SHP77 treated with DMSO at 0.1 percent for 48 hours (cell line): ENCODE measurements at places on chromosomes 11 and 22.
A peak's percentile ranks its signal among the peaks of the same experiment; 100 is the strongest.

DNA sequence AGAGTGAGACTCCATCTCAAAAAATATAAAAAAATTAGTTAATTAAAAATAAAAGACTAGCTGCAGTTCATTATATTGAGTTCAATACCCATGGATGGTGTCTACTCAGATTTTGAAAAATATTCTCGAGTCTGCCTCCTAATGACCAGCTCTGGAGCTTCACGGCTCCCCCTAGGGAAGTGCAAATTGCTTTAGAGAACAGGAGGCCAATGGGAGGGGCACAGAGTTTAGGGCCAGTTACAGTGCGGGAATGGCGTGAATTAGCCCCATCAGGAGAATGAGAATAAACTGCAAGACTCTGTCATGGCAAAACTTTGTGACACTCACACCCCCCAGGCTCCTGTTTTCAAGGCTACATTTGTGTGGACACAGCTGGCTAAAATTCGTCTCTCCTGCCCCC, 4.6 kb downstream of the FGF4 start:
- DNase-seq: no peak

DNA sequence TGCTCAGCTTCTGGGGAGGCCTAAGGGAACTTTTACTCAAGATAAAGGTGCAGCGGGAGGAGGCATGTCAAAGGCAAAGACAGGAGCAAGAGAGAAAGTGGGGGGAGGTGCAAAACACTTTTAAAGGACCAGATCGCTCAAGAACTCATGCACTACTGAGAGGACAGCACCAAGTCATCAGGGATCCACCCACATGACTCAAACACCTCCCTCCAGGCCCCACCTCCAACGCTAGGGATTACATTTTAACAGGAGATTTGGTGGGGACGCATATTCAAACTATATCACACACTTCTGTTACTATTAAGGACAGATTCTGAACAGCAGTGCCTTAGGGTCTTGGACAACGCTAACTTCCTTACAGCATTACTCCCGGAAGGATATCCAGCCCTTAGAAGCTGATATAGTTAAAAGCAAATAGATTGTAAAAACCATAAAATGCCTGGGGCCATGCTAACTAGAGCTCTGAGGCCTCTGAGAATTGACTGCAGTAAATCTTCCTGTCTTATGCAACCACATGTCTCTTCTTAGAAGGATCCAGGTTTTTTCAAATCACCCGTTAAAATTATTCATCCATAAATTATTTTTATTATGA, 16.7 kb upstream of the ZC3H12C start:
- DNase-seq: no peak

DNA sequence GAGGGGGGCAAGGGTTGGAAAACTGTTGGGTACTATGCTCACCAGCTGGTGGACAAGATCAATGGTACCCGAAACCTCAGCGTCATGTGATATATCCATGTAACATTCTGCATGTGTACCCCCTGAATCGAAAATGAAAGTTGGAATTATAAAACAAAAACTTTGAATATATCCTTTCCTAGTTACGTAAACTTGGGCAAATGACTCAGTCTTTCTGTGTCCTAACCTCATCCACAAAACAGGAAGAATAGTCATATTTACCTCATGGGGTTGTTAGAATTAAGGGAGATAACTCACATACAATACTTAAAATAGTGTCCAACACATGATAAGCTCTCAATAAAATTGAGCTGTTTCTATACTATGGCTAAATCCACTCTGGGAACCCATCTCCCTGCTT, 620.1 kb upstream of the KIRREL3 start:
- DNase-seq: no peak

DNA sequence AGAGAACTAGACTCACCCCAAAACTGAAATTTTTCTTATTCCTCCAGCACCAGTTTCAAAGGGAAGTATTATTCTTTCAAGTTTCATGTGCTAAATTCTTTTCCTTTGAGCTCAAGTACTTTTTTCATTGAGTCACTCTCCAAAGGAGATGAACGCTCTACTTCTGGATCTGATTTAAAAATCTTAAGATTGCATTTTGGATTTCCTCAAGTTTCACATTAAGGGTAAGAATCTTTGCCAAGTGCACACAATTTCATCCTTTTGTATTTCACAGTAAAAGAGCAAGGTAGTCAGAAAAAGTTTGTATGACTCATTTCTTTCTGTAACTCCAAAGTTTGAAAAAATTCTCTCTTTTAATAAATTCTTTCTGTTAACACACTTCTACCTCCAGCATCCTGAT, 435.5 kb downstream of the RAB38 start:
- no peak for DNase-seq

DNA sequence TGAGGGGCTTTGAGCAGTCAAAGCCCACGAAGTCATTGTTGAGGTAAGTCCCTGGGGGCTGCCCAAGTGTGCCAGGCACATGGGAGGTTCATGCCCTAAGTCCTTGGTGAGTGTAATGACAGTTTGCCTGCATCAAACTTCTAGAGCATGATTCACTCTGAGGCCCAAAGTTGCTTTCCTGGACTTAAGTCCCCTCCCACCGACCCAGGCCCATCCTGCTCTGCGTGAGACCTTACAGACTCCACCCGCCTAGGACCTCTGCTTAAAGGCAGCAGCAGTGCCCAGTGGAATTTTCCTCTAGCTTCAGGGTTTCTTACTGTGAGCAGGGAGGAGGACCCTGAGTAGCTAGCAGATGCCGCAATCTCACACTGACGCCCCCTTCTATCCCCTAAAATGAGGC, 5.7 kb upstream of the PVALB start:
- no peak for DNase-seq

DNA sequence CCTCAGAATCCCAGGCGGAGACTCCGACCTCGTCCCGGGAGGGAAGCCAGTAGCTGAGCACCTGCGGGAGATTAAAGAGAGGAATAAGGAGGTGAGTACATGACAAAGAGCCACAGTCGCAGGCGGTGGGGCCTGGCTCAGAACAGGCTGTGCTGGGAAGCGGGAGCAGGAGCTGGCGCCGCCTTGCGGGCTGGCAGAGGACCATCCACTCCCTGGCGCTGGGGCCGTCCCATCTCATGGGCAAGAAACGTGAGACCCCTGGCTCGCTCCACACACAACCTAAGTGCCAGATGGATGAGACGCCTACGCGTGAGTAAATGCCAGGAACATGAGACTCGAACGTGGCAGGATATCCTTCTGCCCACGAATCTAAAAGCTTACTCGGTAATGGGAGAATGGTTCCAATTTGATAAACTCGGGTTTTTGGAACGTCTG, 6.3 kb downstream of the CEND1 start:
- peak; percentile 35 for DNase-seq

GRCh38 chr11:61021661-61022212, 50.3 kb downstream of the CD6 start:
- DNase-seq: no peak

DNA sequence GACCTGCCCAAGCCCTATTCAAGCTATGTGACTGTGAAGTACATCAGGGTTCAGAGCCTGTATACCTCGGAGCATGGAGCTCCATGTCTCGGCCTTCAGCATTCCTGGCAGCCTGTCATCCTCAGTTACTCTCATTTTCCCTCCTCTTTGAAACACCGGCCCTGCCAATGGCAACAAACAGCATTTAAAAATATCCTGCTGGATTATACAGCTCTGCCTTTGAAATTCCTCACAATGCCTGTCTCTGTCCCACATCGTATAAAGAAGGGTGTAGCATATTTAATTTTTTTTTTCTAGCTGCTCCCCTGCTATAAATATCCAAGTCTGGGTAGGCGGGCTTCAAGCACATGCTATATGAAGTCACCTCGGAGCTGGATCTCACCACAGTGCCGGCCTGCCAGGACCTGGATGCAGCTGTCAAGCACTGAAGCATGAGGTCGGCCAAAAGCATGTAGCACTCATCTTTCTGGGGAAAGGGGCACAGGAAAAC, 11.8 kb downstream of the ABTB2 start:
- DNase-seq: peak; percentile 31

- no peak for DNase-seq
Measured at GRCh38 chr11:59669611-59670009, 773 bp upstream of the PATL1 start.

DNA sequence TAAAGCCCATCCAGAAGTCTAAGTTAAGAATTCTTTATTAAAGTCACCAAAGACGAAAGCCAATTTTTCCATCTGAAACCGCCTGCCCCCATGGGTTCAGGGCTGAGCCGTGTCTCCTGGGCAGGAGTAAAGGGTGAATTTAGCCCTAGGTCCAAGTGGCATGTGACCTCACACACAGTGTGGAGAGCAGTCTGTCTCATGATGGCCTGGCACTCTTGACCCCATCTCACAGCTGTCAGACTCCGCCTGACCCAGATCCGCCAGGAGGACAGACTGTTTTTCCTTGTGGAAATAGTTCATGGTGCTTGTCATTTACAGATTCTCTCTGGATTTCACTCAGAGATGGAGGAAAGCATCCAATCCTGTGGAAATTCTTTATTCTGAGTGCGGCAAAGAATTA, 109.7 kb downstream of the GALNT18 start:
- DNase-seq: no peak

GRCh38 chr22:37823134-37823985, at the start of gene GALR3:
TSS of gene GALR3 (plus strand) at chr22:37823382. CDS start at chr22:37823407, 25 bp downstream.
- DNase-seq: peak; percentile 60

DNA sequence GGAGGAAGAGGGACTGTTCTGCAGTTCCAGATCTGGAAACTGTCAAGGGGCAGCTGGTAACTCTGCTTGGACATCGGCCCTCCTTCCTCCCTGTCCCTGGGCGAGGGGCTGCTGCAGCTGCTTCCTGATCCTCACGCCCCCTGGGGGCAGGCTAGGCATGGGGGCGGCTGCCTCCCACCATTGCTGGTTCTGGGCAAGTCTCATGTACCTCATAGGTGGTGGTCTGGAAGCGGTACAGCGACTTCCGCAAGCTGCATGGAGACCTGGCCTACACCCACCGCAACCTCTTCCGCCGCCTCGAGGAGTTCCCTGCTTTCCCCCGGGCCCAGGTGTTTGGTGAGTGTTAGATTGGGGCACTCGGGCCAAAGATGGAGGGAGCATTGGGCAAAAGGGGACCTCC, 5.0 kb downstream of the SNX15 start:
- DNase-seq: no peak

DNA sequence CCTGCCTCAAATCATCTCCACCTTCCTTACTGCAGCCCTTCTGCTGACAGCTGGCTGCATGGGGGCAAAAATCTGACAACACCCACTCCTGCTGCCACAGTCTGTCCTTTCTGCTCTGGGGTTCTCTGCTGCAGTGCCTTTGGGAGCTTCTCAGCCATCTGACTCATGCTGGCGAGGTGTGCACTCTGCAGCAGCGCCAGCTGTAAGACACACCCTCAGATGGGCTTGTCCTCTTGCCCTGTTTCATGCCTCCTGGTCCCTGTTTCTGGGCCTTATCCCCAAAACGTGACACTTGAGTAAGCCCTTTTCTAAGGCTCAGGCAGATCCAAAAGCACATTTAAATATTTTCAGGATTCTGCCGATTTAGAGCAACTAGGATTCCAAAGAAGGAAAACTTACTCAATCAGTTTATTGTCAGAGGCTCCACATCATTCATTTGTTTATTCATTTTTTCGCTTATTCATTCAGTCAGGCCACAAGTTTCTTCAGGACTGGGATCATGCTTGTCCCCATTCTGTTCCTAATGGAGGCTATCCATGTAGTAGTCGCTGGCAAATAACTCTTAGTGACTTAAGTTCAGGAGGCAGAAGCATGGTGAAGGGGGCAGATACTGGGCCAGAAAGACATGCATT, 60.2 kb downstream of the SMIM38 start:
- no peak for DNase-seq

- DNase-seq: no peak
Measured at GRCh38 chr22:50503475-50504145, 3.9 kb downstream of the LMF2 start.

DNA sequence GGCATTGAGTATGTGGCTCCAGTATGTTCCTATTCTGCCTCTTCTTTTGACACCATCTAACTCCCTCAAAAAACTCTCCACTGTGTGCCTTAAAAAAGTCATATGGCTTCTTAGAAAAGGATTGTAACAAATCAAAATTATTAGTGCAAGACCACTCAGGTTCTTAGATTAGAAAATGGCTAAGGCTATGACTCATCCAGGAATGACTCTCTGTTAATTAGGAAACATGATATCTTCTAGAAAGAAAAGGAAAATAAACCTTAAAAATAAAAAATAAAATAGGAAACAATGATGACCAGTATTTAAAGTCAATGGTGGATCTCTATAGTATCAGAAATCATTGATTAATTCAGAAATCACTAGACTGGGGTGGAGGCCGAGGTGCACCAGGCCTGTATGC, 21.7 kb downstream of the SLC25A17 start:
- no peak for DNase-seq

- DNase-seq: no peak
Measured at GRCh38 chr22:47062126-47062525, 299.7 kb downstream of the TBC1D22A start.

GRCh38 chr11:88164806-88165585, 10.2 kb downstream of the RAB38 start:
- no peak for DNase-seq

GRCh38 chr11:120383518-120384155, 47.4 kb downstream of the ARHGEF12 start:
- DNase-seq: no peak

DNA sequence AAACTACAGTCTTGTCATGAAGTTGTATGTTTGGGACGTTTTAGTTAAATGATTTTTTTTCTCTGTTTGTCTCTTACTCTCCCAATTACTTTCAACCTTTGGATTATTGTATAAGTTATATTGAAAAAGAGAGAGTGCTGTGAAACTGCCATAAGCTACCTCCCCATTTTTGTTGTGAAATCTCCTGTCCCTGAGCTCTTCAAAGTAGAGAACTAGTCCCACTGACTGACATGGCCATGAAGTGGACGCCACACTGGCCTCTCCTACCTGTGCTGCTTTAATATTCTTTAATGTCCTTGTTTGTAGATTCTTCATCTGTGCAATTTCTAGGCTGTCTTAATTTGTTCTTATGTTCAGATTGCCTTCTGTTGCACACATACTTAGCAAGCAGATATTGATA, 56.3 kb downstream of the PPFIA1 start:
- DNase-seq: no peak

DNA sequence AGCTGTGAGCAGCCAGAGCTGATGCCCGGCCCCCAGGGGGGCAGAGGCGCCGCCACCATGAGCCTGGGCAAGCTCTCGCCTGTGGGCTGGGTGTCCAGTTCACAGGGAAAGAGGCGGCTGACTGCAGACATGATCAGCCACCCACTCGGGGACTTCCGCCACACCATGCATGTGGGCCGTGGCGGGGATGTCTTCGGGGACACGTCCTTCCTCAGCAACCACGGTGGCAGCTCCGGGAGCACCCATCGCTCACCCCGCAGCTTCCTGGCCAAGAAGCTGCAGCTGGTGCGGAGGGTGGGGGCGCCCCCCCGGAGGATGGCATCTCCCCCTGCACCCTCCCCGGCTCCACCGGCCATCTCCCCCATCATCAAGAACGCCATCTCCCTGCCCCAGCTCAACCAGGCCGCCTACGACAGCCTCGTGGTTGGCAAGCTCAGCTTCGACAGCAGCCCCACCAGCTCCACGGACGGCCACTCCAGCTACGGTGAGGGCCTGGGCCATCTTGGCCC, 6.1 kb downstream of the CDC42EP1 start:
- DNase-seq: no peak

GRCh38 chr22:34645375-34645774, 420.6 kb upstream of the ISX start:
- no peak for DNase-seq

- DNase-seq: no peak
Measured at GRCh38 chr11:87429996-87430395, 392.3 kb downstream of the TMEM135 start.

- DNase-seq: no peak
Measured at GRCh38 chr11:2779981-2780849, 80.4 kb upstream of the KCNQ1OT1 start.

GRCh38 chr11:96155627-96156378, 187.2 kb downstream of the MAML2 start:
- no peak for DNase-seq

GRCh38 chr22:46360891-46361290, 25.4 kb downstream of the TRMU start:
- DNase-seq: no peak
